Bronchial epithelial cell (primary cell): ENCODE measurements at places on chromosomes 7 and 10. TPM values are rescaled to one million over a fixed set of nuclear protein-coding genes. Genes with fewer than 3 reads are reported as not detected.

DNA sequence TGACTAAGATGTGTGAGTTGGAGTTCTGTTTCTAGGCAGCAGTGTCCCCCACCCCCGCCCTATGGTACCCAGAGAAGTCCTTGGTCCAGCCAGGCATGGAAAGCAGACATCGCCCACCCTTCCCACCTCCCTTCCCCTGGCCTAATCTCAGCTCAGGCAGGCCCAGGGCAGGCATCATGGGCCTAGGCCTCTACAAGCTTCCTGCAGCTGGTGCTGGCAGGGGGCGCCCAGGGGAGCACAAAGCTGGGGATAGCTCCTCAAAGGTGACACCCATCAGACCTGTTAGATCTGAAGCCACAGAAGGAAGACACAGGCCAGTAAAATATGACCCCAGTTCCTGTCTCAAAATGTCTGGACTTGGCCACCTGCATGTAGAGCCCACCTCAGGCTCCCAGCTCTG is 18.9 kb upstream of the UNC5B start:
- DNase-seq, result no peak

- peak; percentile 97 for DNase-seq
Measured at GRCh38 chr7:94335586-94335985, 59.1 kb upstream of the COL1A2 start.

GRCh38 chr10:34206935-34207268 is 608.2 kb downstream of the PARD3 start:
- DNase-seq, result no peak

Gene SDK1
- 0.26 and 0.51 TPM in 2 replicates for total RNA-seq

Gene SMKR1
- 0.26 and 1.3 TPM in 2 replicates for total RNA-seq
